ENCODE measurements at places on chromosomes 5 and 9.

- DNase-seq: no peak
Measured at GRCh38 chr5:173515526-173515925, 100.9 kb downstream of the BOD1 start.

- DNase-seq: no peak
Measured at GRCh38 chr5:179215576-179215975, 129.7 kb downstream of the ADAMTS2 start.

DNA sequence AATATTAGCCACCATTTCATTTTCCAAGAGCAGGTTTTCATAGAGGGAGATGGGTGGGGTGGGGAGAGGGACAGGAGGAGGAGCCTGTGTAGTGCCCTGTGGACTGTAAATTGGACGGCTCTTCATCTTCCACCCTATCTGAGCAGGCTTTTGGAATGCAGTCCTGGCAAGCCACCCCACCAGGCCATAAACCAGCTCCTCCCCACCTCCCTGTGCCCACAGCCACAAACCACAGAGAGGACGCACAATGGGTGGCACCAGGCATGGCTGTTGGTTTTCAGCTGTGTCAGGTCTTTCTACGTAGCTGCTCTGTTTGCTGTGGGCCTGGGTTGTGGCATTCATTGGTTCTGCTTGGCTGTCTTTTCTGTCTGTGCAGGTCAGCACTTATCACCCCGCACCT, 58.0 kb downstream of the PLAC8L1 start:
- DNase-seq: no peak

GRCh38 chr9:25449503-25449902, 228.7 kb downstream of the TUSC1 start:
- DNase-seq: no peak

GRCh38 chr9:115591584-115591984, 473.6 kb upstream of the TNC start:
- no peak for DNase-seq

DNA sequence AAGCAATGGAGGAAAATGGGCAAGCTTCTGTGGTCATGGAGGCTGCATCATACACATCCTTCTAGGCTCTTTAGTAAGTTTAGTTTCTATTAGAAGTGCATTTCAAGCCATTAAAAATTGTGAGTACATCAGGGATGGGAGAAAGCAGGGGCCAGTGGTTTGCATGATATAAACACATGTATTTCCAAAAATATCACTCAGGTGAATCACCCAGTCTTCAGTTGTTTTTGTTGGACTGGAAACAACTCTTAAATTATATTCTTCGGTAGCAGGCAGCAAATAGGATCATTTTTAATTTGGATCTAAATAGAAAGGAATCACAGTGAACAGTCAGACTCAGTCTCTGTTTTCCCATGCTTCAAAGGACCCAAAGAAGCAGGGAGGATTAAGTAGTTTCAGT, 657.9 kb downstream of the TLR4 start:
- no peak for DNase-seq

DNA sequence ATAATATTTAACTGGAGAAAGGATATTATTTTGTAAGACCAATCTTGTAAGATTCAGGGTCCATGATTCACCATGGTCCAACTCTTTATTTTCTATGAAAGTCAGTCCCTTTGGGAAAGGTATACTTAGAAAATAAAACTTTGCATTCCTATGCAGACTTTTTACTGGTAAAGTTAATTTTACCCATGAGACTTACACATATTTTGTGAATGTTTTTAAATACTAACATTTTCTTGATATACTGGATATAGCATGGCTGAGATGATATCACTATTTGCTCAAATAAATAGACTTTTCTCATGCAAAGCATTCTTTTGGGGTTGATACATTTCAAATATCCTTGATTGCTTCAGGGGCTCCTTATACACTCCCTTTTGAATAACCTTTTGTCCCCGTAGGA, 512.1 kb downstream of the MAN2A1 start:
- no peak for DNase-seq

GRCh38 chr9:114721491-114722079, 39.6 kb upstream of the TEX48 start:
- DNase-seq: no peak

GRCh38 chr9:3586066-3586465, 60.3 kb upstream of the RFX3 start:
- no peak for DNase-seq

GRCh38 chr5:172758077-172758833, 12.7 kb downstream of the DUSP1 start:
- no peak for DNase-seq

GRCh38 chr5:75281716-75282465, 45.2 kb upstream of the ANKRD31 start:
- no peak for DNase-seq

GRCh38 chr5:64575561-64575960, 69.7 kb downstream of the RGS7BP start:
- DNase-seq: no peak

GRCh38 chr5:128258372-128258771, 174.8 kb downstream of the SLC12A2 start:
- no peak for DNase-seq

DNA sequence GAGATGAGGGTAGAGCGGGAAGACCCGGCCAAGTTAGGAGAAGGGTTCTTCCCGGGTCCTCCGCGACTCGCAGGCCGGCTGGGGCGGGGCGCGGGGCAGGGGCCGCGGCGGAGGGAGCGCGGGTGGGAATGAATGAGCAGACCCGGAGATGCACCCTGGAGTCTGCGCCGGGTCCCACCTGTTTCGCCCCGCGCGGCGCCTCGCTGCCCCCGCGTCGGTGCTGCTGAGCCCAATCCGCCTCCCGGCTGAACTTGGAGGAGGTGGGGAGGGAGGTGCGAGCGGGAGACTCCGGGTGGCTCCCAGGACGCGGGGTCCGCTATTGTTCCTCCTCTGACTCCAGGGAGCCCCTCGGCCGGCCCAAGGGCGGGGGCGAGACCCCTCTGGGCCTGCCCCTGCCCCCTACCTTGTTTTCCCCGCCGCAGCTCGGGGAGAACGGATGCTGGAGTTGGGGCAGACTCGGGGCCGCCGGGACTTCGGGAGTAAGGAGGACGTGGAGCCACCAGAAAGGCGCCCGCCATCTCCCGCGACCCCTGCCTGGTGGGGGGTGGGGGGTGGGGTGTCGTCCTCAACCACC, 659 bp downstream of the RAI14 start:
- peak; percentile 39 for DNase-seq

DNA sequence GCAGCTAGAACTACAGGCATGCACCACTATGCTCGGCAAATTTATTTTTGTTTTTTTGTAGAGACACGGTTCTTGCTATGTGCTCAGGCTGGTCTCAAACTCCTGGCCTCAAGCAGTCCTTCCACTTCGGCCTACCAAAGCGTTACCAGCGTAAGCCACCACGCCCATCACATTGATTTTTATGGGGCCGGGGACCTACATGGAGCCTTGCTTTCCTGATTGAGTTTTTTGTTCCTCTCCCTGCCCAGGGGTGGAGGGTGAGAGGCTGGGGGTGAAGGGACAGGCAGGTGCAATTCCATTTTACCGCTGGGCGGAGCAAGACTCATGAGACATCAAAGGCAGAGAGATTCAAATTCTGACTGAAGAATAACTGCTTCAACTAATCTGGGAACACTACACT, 1.9 kb downstream of the ALDH1B1 start:
- DNase-seq: no peak

DNA sequence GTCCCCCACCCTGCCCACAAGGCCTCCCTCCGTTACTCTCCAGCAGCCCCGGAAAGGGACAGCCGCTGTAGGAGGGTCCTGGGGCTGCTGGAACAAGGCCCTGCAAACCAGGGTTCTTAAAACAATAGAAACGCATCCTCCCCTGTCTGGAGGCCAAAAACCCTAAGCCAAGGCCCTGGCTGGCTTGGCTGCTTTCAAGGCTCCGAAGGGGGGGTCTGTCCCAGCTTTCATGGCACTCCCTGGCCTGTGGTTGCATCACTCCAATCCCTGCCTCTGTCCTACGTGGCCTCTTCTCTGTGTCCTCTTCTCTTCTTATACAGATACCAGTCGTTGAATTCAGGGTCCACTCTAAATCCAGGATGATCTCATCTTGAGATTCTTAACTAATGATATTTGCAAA, 7.4 kb upstream of the UBAC1 start:
- DNase-seq: no peak

DNA sequence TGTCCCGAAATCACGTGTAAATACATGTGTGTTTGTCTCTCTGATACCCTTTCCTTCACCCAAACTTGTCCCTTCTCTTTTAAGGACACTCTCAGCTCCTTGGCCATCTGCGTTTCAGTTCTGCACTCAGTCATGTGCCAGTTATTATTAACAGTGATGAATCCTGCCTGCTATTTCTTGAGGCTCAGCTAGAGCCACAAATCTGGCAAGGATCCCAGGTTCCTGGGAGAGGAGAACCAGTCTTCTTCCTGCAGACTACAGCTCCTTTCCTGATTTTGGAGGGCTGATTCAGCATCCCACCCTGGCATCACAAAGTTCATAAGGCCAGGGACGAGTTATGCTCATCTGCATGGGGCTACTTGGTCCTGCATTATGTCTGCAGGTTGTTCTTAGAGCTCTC, 5.6 kb downstream of the MAMDC2 start:
- no peak for DNase-seq

DNA sequence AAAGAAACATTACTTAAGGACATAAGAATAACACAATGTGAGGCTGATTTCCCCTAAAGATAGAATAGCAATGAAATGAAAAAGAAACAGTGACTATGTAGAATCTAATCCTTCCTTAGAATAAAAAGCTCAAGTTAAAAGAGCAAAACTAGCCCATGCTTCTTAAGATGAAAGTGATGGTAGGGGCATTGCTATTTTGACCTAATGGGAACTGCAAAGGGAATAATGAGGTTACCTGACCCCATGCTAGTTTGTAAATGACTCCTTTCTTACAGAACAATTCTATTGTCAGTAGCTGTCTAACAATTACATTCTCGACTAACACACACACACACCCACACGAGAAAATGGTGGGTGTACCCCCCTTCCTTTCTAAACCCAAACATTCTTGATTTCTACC, 575.8 kb downstream of the CSNK1G3 start:
- DNase-seq: no peak

DNA sequence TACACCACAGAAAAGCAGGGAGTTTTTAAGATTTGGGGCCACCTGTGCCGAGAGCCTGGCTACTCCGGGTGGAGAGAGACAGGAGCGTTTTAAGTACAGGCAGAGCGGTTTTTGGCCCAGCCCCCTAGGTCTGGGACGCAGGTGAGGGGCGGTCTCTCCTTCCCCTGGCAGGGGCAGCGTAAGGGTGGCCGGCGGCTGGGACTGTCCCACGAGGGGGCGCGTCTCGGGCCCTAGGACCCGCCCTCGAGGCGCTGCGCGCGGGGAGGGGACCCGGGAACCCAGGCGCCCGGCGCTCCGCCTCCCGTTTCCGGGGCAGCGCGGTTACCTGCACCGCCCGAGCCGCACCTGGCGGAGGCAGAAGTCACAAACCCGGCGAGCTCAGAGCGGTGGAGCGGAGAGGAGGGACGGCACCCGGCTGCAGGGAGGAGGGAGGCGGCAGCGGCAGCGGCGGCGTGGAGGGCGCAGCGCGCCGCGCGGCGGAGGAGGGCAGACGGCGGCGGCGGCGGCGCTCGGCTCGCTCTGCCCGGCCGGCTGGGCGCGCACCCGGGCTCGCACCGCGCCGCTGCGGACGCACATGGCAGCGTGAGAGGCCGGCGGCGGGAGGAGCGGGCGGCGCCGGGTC, at the start of gene WWC1:
Gene WWC1, plus strand, starts transcription at position 304 of the 622 bp plus-strand sequence. CDS start 508 bp downstream, outside the sequence.
- peak; percentile 39 for DNase-seq

- no peak for DNase-seq
Measured at GRCh38 chr9:86093788-86094555, 5.4 kb downstream of the GOLM1 start.

DNA sequence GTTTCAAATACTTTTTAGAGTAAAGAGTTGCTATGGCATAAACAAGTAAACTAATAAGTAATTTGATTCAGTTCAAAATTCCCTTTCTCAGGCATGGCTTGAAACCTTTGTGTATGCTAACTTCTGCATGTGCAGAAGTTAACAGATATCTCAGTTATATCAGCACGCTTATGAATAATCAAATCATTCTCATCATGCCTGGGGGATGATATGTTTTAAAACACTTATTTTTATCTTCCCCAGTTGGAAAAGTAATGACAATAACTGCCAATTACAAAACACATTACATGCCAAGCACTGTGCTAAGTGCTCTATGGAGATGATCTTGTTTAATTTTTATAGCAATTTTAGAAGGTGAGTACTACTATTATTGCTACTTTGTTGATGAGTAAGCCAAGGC, 146.4 kb downstream of the YIPF5 start:
- no peak for DNase-seq

DNA sequence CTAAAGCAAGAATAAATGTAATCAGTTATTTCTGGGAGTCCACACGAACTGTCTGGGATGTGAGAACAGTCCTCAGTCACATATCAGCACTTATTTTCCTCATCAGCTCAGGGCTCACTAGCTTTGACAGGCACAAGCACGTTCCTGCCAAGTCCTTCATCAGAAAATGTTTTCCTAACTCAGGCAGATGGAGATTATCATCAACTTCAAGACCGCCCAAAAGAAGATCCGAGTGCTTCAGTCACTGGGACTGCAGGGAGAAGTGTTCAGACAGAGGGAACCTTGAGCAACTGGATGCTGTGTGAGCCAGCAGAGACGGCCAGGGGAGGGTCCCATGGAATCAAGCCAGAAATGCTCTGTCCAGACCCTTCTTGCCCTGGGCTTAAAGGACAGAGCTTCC, 189.4 kb downstream of the NXNL2 start:
- DNase-seq: no peak

- DNase-seq: no peak
Measured at GRCh38 chr9:101264727-101265126, 120.1 kb downstream of the BAAT start.

GRCh38 chr5:8756498-8757084, 789.3 kb downstream of the SEMA5A start:
- DNase-seq: no peak

- no peak for DNase-seq
Measured at GRCh38 chr5:17004441-17005106, 68.5 kb upstream of the MYO10 start.

DNA sequence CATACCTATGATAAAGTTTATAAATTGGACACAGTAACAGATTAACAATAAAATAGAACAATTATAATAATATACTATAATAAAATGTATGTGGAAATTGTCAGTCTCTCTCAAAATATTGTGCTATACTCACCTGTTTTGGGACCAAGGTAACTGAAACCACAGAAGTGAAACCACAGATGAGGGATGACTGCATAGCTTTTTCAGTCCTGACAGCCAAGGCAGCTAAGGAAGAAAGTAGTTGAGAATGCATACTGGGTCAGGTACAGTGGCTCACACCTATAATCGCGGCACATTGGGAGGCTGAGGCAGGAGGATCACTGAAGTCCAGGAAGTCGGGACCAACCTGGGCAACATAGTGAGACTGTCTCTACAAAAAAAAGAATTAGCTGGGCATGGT, 8.9 kb downstream of the SRP19 start:
- DNase-seq: no peak

All from stimulated activated CD4-positive, alpha-beta T cell treated with anti-CD3 and anti-CD28 coated beads, Interleukin-2, amount 100 ng/mL, for 24 hours (primary cell).